ENCODE measurements at places on chromosomes 2 and 18.

GRCh38 chr2:16774980-16775898 is 109.6 kb upstream of the CYRIA start:
- no peak for DNase-seq

DNA sequence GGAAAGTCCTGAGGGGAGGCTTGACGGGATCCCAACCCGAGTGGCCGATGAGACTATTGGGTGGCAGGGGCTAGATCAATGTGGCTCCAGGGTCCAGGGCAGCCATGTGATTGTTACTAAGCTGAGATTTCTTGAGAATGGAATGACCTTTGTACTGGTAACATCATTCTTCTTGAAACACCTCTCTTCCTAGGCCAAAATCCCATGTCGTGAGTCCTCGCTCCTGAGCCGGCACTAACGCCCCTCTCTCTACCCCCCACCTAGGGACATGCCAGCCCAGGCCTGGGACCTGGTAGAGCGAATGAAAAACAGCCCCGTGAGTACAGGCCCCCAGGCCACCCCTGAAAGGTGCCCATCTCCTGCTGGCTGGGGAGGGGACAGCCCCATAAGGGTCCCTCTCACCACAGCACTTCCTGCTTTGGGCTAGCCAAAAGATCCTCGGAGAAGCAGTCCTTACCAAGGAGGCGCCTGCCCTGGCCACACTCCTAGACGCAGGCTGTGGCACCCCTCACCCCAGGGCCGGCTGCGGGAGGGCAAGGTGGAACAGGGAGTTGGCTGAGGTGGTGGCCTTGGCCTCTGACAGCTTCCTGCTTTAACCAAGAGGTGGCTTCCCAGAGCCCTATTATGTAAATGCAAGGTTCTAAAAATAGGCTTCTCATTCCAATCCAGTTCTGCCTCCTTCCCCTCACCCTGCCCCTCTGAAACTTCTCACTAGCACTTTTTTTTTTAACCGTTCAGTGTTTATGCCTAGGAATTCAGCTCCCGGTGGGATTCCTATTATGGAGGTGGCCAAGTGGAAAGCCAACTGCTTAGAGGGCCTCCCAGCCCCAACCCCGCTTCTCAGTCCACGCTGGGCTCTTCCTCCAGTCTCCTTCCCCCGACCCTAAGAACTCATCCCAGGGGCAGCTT is 126.6 kb upstream of the PPP1CB start:
- peak; percentile 39 for DNase-seq

- DNase-seq, result no peak
Observed at GRCh38 chr2:1978706-1979105, 234.4 kb upstream of the PXDN start.

DNA sequence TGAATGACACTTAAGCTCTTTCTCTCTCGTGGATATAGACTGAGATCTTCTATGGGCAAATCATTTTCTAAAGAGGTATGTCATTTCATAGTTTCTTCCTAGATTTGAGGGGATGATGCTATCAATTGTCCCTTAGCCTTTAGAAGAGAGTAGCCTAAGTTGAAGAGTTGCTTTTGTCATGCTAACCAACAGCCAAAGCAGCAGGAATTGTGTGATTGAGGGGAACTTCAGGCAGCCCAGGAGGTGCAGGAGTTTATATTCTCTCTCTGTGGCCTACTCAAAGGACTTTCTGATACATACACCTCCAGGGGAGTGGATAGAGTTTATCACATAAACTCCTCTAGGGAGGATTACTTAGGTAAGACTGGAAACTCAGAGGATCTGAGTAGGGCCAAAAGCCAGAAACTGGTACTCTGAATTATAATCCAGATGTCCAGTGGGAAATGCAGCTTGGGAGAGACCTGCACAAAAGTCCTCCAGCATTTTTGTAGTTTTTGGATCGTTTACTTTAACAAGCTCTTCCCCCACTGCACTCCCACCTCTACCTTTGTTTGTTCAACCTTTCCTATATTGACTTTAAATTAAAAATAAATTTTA is 150.7 kb upstream of the CCDC68 start:
- DNase-seq, result no peak

GRCh38 chr2:190320696-190321095 is 1.1 kb upstream of the HIBCH start:
- peak; percentile 12 for DNase-seq

DNA sequence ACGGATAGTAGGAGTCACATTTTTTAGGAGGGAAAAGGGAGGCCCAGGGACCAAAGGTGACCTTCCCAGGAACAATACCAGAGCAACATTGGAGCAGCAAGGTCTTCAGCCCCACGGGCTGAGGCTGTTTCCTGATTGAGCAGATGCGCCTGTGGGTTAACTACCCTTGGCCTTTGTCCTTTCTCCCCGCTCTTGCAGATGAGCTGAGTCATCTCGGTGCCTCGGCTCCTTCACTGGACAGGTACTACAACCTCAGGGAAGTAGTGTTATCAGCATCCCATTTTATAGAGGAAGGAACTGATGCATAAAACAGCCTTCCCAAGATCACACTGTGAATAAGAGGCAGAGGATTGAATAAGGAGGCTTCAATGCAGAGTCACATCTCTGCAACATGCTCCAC is 43.5 kb downstream of the DHRS9 start:
- no peak for DNase-seq

- no peak for DNase-seq
Observed at GRCh38 chr18:63141778-63142176, 177.8 kb downstream of the BCL2 start.

- no peak for DNase-seq
Observed at GRCh38 chr18:62118328-62118727, 68.5 kb downstream of the PIGN start.

DNA sequence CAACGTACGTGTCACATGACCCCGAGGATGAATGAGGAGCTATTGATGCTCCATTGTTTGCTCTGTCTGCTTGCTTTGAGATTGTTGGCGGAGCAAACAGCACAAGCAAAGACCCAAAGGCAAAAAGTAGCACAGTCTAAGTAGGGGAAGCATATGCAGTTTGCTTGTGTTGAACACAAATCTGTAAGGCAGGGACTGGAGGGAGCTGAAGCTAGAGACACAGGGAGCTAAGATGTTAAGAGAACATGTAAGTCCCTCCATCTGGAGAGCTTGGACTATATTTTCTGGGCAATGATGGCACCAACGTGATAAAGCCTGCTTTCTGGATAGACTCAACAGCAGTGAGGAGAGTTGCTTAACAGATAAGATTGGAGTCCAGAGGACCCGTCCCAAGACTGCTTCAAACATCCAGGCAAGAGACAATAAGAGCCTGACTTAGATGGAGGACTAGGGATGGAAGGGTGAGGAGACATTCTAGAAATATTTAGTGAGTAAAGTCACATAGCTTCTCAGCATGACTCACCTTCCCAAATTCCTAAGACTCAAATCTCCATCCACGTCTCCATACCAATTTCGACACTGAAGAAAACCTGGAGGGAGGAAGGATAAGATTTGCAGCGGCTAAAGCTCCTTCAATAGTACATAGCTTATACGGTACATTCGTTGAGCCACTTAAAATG is 88.1 kb upstream of the KLF7 start:
- no peak for DNase-seq

- DNase-seq, result no peak
Observed at GRCh38 chr2:191013682-191013931, 364 bp downstream of the STAT1 start.

GRCh38 chr18:11872479-11873136 is 21.4 kb downstream of the CHMP1B start:
- no peak for DNase-seq

DNA sequence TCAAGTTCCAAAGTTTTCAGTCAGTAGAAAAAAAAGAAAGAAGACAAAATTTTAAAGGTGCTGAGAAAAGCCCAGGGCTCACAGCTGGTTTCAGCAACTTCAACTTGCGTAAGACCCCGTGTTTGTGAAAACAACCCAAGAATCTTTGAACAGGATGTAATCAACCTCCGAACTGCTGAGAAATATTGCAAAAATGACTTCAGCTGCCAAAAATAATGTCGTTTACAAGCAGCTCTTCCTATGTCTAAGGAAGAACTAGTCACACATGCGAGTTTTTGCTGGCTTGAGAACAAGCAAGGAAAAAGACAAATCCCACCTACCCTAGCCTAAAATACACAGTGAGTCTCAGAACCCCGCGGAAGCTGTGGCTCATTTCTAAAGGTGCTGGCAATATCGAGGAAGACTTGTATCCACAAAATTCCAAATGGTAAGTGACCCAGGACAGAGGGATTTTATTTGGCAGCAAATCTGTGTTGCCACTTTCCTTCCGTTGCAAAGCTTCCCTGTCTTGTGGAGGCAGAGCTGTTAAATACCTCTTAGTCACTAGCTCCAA is 59.8 kb upstream of the SLC8A1 start:
- DNase-seq, result no peak

DNA sequence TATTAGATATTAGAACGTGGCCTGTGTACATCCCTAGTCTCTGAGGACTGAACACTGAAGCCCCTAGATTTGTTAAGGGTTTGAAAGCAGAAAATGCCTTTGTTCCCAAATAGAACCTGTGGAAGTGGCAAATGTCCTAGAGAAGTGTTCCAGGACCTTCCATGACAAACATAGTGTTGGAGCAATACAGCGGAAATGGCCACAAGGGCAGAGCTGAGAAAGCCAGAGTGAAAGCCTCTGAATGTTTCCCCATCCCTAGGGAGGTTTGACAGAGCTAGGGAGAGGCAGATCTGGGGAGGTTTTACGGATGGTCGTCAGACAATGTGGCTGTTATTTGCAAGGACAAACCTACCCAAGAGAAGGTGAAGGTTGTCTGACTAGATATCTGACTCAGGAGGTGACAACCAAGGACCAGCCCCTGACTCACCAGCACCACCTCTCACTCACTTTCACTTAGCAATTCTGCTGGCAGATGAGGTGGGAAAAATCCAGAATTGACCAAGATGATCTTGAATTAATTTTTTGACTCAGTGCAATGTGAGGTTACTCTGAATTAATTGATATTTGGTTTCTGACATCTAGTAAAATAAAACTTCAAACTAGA is 24.1 kb downstream of the RBM43 start:
- DNase-seq, result no peak

- no peak for DNase-seq
Observed at GRCh38 chr2:25606892-25607291, 66.5 kb downstream of the DTNB start.
